ENCODE measurements at places on chromosomes 7 and 10.

- DNase-seq: no peak
Measured at GRCh38 chr10:31760674-31761081, 168.0 kb downstream of the ARHGAP12 start.

- no peak for DNase-seq
Measured at GRCh38 chr10:9579110-9579705, 1438.5 kb upstream of the CELF2 start.

- no peak for DNase-seq
Measured at GRCh38 chr7:101953248-101953819, 135.9 kb downstream of the CUX1 start.

DNA sequence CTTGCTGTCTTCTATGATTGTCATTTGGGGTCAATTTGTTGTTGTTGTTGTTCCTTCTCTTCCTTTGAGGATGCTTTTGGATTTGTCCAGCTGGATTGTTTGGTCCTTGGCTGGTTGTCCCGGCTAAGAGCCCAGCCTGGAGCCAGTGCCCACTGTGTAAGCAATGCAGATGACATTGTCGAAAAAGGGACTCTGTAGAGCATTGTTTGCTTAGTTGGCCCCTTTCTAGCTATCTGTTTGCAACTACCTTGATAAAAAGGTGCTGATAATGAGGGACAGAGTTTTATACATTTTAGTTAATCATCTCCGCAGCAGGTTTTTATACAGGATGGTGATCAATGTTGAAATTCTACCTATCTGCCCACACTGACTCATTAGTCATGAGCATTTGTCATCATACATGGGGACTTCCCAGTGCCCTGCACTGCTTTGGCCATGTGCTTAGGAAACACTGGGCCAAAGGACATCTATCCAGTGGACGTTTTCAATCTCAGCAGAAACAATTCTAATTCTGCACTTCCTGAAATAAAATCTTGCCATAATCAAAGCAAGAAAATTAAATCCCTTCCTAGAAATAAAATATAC is 311.9 kb downstream of the GRM8 start:
- no peak for DNase-seq

GRCh38 chr10:27147701-27148100 is 6.5 kb downstream of the YME1L1 start:
- DNase-seq: no peak

DNA sequence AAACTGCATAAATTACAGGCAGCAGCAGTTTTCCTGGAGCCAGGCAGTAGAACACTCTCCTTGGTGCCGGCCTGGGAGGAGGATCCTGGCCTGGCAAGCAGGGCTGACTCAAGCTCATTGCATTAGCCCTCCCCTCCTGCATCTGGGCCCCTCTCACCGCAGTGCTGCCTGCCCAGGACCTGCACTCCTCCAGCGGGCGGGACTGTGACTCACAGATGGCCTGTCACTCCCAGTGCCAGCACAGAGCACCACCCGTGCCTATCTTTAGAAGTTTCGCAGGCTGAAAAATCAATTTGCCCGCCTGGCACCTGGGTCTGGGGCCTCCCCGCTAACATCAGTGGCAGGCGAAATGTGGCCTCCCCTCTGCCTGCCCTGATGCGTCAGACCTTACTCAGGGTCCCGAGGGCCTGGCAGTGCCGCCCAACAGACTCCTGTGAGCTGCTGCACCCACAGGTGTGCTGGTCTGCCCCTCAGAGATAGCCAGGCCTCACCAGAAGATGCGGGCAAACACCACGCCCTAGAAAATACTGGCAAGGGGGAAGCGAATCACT is 123.8 kb downstream of the KCNMA1 start:
- DNase-seq: no peak

DNA sequence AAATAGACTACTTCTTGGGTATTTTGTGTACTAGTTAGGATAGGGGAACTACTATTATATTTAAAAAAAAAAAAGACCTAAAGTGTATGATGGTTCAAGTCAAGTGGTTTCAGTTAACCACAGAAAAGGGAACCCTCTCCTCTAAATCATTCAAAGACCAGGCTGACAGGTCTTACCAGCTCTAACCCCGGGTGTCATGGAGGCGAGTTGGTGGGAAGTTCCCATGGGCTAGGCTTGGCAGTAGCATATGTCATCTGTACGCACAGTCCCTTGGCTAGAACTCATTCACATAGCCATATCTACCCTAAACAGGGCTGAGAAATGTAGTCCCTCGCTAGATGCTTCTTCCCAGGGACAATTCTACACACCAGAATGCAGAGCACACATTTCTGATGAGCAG is 37.7 kb upstream of the KCNMA1 start:
- no peak for DNase-seq

GRCh38 chr7:143383642-143383957 is 2.5 kb downstream of the ZYX start:
- DNase-seq: no peak

DNA sequence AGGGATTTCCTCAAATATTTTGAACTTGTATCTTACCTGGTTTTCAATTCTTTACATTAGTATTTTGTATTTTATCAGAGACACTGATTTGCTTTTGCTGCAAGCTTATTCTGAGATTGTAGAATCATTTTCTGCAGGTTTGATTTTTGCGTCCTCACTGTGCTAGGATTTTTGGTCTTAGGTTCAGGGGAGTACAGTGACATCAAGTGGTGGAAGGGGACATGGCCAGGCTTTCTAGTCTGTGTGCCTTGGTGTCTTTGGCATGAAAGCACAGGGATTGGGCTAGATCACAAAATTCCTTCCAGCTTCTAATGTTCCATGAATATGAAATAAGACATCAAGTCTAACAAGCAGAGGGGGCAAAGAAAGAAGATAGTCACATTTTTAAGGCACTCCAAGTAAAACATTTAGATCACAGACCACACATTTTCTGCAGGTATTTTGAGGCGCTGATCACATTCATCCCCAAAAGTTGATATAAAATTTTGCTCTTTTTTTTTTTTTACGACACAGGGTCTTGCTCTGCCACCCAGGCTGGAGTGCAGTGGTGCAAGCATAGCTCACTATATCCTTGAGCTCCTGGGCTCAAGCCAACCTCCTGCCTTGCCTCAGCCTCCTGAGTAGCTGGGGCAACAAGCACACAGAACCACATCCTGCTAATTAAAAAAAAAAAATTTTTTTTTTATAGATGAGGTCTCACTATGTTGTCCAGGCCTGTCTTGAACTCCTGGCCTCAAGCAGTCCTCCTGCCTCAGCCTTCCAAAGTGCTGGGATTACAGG is 124.4 kb downstream of the PON1 start:
- DNase-seq: no peak

- DNase-seq: no peak
Measured at GRCh38 chr7:30468791-30469190, 9.8 kb downstream of the NOD1 start.

- no peak for DNase-seq
Measured at GRCh38 chr10:30383356-30383755, 34.3 kb upstream of the MTPAP start.

- DNase-seq: peak; percentile 49
Measured at GRCh38 chr10:133257489-133258065, 19.1 kb downstream of the ADAM8 start.

- DNase-seq: no peak
Measured at GRCh38 chr7:101985903-101986734, 168.7 kb downstream of the CUX1 start.

DNA sequence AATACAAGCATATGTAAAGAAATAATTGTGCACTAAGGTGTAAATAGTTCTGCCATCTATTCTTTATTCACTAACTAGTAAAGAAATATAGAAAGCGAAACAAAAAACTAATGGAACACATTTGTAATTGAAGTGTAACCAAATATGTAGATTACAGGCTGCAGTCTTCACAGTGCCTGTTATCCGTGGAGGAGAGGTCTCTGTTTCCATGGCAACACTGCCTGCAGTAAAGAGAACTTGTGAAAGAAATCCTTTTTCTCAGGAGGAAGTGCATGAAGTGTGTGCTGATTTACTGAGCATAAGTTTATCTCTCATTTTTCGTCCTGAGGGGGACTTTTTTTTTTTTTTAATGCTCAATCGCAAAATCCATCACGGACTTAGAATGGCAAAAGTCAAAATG is 102.5 kb downstream of the APBB1IP start:
- DNase-seq: no peak

- DNase-seq: no peak
Measured at GRCh38 chr10:18204039-18204835, 64.0 kb downstream of the CACNB2 start.

DNA sequence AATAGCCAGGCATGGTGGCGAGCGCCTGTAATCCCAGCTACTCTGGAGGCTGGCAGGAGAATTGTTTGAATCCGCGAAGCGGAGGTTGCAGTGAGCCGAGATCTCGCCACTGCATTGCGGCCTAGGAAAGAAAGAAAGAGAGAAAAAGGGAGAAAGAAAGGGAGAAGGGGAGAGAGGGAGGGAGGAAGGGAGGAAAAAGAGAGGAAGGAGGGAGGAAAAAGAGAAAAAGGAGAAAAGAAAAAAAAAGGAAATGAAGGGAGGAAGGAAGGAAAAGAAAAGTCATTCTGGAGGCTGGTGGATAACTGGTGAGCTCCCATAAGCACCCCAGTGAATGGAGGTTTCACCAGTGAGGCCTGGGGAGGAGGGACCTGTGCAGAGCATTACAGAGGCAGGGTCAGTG is 7.6 kb upstream of the OGDHL start:
- no peak for DNase-seq

DNA sequence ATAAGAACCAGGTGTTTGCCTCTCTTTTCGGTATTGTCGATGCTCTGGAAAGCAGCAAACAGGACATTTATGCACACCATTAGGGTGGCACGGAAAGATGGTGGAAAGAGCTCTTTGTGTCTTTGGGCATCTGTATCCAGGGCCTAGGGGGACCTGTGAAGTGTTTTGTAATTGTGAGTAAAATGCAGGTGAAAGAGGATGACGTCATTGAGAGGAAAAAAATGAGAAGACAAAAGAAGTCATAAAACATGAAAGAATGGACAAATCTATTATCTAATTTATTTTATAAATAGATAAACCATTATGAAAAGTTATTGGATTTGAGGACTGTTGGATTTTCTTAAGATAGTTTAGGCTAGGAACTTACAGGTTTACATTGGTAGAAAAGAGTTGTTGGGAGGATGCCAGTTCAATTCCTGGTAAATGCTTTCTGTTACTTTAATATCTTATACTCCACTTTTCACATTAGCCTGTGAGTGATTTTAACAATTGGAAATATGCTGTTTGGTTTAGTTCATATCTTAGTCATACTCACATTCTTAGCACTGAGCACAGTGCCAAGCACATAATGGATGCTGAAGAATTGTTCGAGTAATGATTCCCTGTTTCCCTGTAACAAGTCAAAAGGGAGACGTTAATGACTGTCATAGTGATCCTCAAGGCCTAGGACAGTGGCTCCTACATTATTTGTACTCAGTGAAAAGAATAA is 62.6 kb downstream of the EXOC4 start:
- DNase-seq: no peak

GRCh38 chr10:29408847-29409240 is 120.0 kb downstream of the LYZL1 start:
- no peak for DNase-seq

DNA sequence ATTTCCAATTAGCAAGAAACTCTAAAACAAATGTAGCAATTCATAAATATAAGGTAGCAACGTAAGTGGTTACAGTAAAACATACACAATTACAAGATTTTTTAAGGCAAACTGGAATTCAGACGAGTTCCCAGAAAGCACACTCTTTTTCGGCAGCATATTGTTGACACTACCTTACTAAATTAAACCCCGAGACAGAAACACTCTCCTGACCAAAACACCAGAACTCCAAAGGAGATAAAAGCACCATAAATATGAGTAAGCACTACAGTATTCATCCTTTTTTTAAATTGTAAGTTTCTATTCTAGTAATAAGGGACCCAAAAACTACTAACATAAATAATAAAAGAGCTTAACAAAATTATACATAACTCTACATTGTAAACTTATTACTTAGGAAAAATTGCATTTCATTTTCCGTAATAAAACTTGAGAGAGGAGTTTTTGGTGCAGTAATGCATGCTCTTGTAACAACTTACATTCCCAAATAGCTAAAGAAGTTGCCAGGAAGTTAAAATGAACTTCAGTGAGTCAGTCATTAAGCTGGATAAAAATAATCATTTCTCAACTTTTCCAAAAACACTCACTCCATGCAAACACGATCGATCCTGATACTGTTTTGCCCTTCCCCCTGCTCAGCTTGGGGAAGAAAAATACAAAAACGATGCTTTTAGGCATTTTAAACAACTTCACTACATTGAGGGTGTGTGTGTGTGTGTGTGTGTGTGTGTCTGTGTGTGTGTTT is 2.0 kb downstream of the PIP4K2A start:
- DNase-seq: peak; percentile 70

- DNase-seq: no peak
Measured at GRCh38 chr10:52226197-52226847, 87.8 kb upstream of the DKK1 start.

GRCh38 chr7:100566018-100566531 is 7.6 kb downstream of the SAP25 start:
- DNase-seq: no peak

DNA sequence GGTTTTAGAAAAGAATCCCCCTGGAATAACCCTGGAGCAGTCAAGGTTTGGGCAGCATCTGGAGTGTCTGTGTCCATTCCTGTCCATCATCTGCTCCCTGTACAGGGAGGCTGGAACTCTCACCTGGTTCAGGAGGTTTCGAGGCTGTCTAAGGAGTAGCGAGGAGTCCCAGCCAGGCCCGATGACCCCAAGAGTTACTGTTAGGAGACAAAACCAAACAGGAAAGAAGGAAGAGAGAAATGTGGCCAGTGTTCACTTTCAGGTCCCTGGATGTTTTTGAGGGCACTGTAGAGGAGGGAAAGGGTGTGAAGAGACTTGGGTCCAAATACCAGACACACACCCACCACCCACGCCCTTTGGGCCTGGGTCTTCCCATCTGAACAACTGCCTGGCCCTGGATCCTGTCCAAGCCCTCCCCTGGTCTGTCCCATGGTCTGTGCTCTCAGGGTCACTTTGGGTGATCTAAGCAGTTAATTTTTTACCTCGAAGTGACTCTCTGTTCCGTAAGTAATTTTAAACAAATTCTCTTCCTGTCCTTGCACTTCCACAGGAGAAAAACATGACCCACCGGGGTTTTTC is 117.1 kb downstream of the ZMIZ1 start:
- no peak for DNase-seq

All from hematopoietic multipotent progenitor cell treated with erythropoietin and hydrocortisone succinate and interleukin-3 and kit ligand, for 15 days (in vitro differentiated cells).